ENCODE measurements at places on chromosomes 13 and 19.
A peak's percentile ranks its signal among the peaks of the same experiment; 100 is the strongest.

DNA sequence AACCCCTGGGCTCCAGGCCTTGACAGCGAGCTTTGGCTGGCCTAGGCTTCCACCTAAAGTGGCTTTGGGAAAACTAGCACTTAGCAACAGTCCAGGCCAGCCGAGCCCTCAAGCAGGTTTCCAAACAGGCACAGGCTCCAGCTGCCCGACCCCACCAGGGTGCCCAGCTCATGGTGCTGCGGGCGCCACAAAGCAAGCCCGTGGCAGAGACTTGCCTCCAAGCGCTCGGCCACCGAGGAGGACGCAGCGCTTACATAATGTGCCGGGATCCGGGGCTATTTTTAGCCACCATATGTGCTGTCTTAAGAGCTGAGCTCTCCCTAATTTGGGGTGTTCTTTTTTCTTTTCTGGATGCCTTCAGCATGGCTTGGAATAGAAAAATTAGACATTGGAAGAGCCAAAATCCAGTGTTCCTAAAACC, 56.1 kb upstream of the F7 start:
- peak overlapping the region; percentile 24 for H3K27ac ChIP-seq
- peaks cover 42% of the 10 kb centered on the region for H3K4me1 ChIP-seq
- DNase-seq = no peak
- H3K4me3 ChIP-seq = peak overlapping the region; percentile 27

DNA sequence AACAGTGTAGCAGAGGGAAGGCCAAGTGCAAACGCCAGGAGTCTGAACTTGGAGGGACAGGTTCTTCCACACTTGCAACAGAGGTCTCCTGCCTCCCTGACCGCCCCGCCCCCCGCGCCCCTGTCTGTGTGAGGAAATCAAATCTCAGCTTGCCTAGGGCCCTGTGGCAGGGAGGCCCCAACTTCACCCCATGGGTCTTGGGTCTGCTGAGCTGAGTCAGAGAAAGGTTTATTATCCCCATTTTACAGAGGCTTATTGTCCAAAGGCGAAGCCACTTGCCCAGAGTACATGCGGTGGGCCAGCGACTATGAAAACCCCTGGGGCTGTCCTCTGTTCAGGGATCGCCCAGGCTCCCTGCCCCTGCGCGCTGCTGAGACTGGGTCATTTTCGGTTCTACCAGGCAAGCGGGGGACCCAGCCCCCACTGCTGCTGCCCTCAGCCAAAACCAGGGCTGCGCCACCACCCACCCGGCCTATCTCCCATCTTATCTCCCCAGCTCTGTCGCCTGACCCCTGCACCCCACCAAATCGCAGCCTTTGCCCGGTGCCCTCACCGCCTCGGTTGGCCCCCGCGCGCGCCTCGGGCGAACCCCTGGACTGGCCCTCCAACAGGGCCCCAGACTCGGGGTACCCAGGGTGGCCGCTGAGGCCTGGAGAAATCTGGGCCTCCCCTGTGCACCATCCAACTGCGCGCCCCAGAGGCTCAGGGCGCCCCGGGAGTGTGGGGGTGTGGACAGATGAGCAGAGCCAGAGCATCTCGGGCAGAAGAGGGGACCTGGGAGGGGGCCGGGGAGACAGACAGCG, 850 bp upstream of the CERS4 start:
- H3K4me3 ChIP-seq = peak overlapping the region; percentile 85
- no peaks in the 10 kb centered on the region for H3K36me3 ChIP-seq
- no peak overlapping the region for H3K27ac ChIP-seq
- no peaks in the 10 kb centered on the region for H3K27me3 ChIP-seq

DNA sequence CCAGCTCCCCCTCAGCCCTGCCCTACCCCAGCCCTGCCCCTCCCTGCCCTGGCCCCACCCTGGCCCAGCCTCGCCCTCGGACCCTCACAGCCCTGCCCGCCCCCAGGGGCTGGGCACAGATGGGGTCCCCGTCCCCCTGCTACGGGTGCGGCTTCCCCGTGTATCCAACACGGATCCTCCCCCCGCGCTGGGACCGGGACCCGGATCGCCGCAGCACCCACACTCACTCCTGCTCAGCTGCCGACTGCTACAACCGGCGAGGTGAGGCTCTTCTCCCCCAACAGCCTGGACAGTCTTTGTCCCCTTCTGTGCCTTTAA, 5.2 kb downstream of the SHFL start:
- no peak overlapping the region for H3K4me3 ChIP-seq
- no peaks in the 10 kb centered on the region for H3K36me3 ChIP-seq
- no peaks in the 10 kb centered on the region for H3K27me3 ChIP-seq
- no peak for DNase-seq
- no peak overlapping the region for H3K27ac ChIP-seq

DNA sequence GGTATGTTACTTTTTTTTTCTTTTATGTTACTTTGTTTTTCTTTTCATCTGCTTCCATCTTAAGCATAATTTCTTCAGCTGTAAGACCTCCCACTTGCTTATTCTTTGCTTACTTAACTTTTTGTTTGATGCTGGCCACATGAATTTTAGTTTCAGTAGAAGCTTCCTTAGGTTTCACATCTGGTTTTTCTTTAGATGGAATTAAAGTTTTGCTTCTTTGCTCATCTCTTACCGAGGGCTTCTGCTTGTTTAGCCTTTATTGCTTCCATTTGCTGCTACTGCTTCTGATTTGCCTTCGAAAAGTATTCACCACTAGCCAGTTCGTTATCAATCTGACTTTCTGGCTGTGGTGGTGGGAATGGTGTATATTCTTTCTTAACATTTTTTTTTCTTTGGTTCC, 90.9 kb downstream of the GJA3 start:
- H3K4me3 ChIP-seq = no peak overlapping the region
- H3K27ac ChIP-seq = no peak overlapping the region
- no peak for DNase-seq
- H3K27me3 ChIP-seq = no peaks in the 10 kb centered on the region

- H3K4me3 ChIP-seq = no peak overlapping the region
- no peak overlapping the region for H3K27ac ChIP-seq
- peaks cover 94% of the 10 kb centered on the region for H3K36me3 ChIP-seq
- H3K27me3 ChIP-seq = no peaks in the 10 kb centered on the region
- no peak for DNase-seq
- H3K4me1 ChIP-seq = no peaks in the 10 kb centered on the region
These were observed 32.1 kb downstream of the PPP2R1A start for GRCh38 chr19:52221831-52222375.

DNA sequence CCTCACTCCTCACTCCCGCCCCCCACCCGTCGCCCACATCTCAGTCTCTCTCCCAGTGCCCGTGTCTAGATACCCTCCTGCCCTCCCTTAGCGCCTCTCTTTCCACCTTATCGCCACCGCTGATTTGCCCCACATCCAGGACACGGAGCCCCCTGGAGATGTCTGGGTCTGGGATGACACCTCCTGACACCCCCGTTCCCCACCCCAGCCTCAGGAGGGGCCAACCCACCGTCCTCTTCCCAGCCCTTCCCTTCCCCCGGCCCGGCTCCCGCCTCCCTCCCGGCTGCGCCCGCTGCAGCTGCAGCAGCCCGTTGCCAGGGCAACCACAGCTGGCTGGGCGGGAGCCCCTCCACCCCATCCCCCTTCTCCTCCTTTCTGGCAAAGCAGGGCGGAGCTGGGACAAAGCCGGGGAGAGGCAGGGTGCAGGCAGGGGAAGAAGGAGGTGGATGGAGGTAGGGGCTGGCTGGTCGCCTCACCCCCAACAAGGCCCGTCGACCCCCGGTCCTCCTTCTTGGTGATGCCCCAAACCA, 13.5 kb downstream of the DPF1 start:
- no peak for DNase-seq
- H3K4me3 ChIP-seq = peak overlapping the region; percentile 48
- peaks cover 21% of the 10 kb centered on the region for H3K4me1 ChIP-seq
- no peaks in the 10 kb centered on the region for H3K36me3 ChIP-seq
- peak overlapping the region; percentile 68 for H3K27ac ChIP-seq
- H3K27me3 ChIP-seq = peaks cover 5% of the 10 kb centered on the region

GRCh38 chr13:22114630-22115311, 443.9 kb downstream of the FGF9 start:
- peak overlapping the region; percentile 42 for H3K27ac ChIP-seq
- H3K4me3 ChIP-seq = no peak overlapping the region
- no peaks in the 10 kb centered on the region for H3K36me3 ChIP-seq
- H3K27me3 ChIP-seq = no peaks in the 10 kb centered on the region
- no peak for DNase-seq

GRCh38 chr19:17220207-17220758, 5.1 kb downstream of the USE1 start:
- peaks cover 19% of the 10 kb centered on the region for H3K36me3 ChIP-seq
- peaks cover 3% of the 10 kb centered on the region for H3K4me1 ChIP-seq

GRCh38 chr19:55703790-55704215, 28.8 kb downstream of the EPN1 start:
- H3K4me1 ChIP-seq = no peaks in the 10 kb centered on the region
- no peaks in the 10 kb centered on the region for H3K27me3 ChIP-seq
- no peak for DNase-seq
- peaks cover 3% of the 10 kb centered on the region for H3K36me3 ChIP-seq

- peaks cover 14% of the 10 kb centered on the region for H3K4me1 ChIP-seq
- no peaks in the 10 kb centered on the region for H3K27me3 ChIP-seq
- H3K4me3 ChIP-seq = no peak overlapping the region
- H3K36me3 ChIP-seq = no peaks in the 10 kb centered on the region
- H3K27ac ChIP-seq = no peak overlapping the region
- DNase-seq = no peak
These were observed 8.5 kb upstream of the ABHD17A start for GRCh38 chr19:1893791-1894190.

DNA sequence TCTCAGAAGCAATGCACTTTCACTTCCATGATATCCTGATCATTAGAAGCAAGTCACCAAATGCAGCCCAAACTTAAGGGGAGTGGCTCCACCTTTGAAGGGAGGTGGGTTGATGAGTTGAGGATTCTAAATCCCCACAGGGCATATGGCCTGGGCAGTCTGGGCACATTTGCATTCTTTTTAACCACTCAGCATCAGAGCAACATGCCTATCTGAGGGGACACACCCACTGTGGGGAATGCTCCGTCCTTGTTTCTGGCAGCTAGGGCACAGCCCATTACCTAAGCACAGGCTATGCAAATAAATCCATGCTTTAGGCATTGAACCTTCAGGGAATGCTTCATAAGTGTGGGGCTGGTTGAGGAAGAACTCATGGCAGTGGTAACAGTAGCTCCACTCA, 12.3 kb upstream of the SACS start:
- no peak for DNase-seq
- H3K4me3 ChIP-seq = no peak overlapping the region
- no peak overlapping the region for H3K27ac ChIP-seq
- no peaks in the 10 kb centered on the region for H3K4me1 ChIP-seq
- no peaks in the 10 kb centered on the region for H3K36me3 ChIP-seq

DNA sequence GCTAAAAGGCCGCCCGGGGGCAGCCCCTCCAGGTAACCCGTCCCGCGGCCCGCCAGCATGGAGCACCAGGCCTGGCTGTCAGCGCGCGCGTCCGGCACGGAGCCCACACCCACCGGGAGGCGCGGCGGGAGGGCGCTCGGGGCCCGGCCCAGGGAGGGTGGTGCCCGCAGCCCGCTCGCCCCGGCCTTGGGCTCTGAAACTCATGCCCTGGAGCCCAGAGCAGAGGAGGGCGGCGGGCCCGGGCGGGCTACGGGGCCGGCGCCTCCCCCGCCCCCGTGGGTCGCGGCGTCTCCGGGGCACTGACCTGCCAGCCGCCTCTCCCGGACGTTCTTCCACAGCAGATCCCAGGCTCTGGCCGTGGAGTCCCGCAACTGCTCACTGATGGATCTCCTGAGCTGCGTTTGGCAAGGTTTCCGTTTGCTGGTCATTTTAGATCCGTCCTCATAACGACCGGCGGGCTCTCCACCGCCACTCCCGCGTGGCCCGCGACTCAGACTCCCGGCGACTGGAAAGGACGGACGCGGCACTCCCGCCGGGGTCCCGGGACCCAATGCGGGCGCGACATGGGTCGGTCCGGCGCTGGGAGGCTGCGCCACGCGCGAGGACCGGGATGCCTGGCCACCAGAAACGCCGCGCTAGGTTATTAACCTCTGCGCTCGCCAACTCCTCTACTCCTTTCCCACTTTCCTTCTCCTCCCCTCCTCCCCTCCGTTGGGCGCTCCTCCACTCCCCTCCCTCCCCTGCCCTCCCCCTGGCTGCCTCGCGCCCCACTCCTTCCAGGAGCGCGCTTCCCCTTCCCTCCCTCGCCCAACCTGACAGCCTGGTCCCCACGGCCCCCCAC, 64.7 kb upstream of the STARD13 start:
- H3K27ac ChIP-seq = peak overlapping the region; percentile 75
- peak overlapping the region; percentile 83 for H3K4me3 ChIP-seq
- no peak for DNase-seq
- no peaks in the 10 kb centered on the region for H3K27me3 ChIP-seq
- H3K4me1 ChIP-seq = peaks cover 12% of the 10 kb centered on the region

DNA sequence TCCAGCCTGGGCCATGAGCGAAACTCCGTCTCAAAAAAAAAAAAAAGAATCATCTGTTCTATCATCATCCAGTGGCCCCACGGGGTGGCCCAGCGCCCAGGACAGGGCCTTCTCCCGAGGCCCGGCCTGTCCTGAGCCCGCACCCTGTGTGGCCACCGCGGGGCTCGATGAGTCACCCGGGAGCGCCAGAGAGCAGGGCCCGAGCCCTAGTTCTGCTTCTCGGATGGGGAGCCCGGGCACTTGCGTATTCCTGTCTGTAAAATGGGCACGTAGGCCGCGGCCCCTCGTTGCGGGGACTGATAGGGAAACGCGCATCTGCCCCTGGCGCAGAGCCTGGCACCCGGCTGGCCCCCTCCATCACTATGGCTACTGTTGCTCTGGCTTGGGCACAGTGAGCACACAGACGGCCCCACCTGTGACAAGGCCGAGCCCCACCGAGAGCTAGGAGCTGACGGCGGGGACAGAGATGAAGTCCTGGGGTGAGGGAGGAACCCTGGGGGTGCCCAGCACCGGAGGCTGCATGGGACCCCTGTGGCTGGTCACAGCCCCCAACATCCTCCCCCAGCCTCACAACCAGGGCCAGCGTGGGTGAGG, 21.3 kb upstream of the UQCR11 start:
- no peaks in the 10 kb centered on the region for H3K4me1 ChIP-seq
- DNase-seq = no peak
- no peak overlapping the region for H3K4me3 ChIP-seq
- H3K36me3 ChIP-seq = peaks cover 9% of the 10 kb centered on the region

DNA sequence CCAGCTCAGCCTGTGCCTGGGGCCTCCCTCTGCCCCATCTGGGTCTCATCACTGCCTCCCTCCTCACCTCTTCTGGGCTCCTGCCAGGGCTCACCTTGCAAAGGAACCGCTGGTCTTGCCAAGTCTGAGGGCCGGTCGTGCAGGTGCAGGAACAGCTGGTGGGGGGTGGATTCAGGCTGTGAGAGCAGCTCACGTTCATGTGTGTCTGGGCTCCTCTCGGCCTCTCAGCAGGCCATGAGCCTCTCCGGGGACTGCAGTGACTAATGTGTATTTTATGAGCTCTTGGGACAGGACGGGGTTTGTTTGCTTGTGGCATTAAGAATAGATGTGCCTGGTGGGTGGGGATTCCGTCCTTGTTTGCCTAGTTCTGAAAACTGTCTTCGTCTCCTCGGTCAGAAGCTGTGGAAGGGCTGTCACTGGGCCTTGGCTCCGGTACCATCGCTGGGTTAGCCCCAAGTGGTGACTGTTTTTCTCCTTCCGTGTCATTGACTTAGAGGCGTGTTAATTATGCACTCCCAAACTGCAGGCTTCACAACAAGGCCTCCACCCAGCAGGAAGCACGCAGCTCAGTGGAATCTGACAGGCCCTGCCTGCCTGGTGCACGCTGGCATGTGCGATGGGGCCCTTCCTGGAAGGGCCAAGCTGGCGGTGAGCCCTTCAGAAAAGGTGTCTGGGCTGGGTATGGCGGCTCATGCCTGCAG, 77.6 kb downstream of the KDM4B start:
- no peak overlapping the region for H3K4me3 ChIP-seq
- peaks cover 41% of the 10 kb centered on the region for H3K4me1 ChIP-seq
- H3K36me3 ChIP-seq = peaks cover 26% of the 10 kb centered on the region
- DNase-seq = no peak
